ENCODE measurements at places on chromosomes 13 and 19.

DNA sequence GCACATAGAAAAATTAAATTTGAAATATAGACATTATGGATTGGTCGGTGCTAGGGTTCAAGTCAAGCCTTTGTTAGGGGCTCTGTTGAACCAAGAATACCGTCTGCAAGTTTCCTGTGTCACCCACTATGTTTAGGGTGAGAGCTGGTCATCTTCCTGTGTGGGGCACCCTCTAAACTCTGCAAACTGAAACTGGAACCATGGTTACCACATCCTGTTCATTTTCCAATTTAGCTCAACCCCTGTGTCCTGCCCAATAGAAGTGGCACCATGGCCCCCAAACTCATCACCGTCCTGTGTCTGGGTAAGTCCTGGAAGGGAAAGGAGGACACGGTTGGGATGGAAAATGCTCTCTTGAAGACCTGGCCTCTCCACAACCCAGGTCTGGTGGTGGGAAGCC, 29.9 kb downstream of the LAIR2 start:
- peak; percentile 62 for DNase-seq

- DNase-seq: no peak
Measured at GRCh38 chr13:21528616-21529015, 69.5 kb upstream of the ZDHHC20 start.

DNA sequence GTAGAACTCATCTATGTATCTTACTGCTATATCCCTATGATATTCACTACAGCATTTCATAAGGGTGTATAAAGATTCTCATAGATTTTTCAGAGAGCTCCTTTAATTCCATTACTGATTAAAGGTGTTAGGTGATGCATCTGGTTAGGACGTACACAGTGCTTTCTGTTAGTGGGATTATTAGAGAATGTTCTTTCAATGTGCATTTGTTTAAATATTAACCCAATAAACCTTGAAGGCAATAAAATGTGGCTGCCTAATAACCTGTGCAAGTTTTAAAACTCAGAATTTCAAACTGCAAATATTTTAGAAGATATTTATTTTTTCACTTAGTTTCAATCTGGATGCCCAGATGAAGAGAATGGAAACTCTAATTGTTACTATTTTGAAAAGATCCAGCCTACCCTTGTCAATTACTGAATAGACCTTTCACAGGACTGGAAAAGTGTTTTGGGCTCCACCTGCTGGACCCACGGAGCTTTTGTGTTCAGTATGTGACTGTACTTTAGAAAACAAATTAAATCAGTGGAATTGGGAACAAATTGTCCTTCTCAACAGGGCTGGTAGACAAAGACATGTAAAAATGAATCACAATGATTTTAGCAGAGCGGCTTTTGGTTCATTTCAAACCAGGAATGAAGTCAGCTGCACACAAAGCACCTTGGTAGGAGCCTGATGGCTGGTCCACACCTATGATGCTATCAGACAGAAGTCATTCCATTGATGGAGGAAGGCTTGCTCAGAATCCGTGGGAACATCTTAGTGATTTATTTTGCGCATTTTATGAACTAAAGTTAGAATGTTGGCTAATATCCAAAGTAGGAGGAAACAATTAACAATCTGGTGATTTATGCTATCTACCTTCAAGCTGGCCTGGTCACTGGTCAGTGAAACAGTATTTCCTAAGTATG, 89.4 kb upstream of the RAP2A start:
- DNase-seq: peak; percentile 32

DNA sequence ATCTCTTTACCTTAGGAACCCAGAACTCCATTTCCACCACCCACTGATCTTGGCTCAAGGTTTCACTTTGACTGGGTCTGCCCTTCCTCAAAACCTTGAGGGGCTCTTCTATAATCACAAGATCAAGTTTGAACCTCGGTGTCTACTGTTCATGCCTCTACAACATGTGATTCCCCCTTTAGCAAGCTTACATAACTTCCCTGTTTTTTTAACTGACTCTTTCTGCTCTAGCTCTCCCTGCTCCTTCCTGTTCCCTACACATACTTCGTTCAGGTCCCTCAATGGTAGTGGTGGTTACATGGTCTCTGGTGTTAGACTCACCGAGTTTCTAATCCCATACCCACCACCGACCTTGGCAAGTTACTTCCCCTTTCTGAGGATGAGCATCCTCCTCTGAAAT, 26.7 kb downstream of the CEACAM8 start:
- no peak for DNase-seq

- no peak for DNase-seq
Measured at GRCh38 chr13:95117092-95117491, 184.2 kb downstream of the ABCC4 start.

GRCh38 chr13:75326173-75327134, 155.5 kb downstream of the TBC1D4 start:
- DNase-seq: peak; percentile 5

- DNase-seq: no peak
Measured at GRCh38 chr13:100497389-100497788, 91.2 kb downstream of the GGACT start.

GRCh38 chr19:18940769-18941627, at the start of gene HOMER3:
TSS of gene HOMER3 (minus strand) at chr19:18941217. CDS start at chr19:18938982, 2,235 bp downstream.
- peak; percentile 85 for DNase-seq

DNA sequence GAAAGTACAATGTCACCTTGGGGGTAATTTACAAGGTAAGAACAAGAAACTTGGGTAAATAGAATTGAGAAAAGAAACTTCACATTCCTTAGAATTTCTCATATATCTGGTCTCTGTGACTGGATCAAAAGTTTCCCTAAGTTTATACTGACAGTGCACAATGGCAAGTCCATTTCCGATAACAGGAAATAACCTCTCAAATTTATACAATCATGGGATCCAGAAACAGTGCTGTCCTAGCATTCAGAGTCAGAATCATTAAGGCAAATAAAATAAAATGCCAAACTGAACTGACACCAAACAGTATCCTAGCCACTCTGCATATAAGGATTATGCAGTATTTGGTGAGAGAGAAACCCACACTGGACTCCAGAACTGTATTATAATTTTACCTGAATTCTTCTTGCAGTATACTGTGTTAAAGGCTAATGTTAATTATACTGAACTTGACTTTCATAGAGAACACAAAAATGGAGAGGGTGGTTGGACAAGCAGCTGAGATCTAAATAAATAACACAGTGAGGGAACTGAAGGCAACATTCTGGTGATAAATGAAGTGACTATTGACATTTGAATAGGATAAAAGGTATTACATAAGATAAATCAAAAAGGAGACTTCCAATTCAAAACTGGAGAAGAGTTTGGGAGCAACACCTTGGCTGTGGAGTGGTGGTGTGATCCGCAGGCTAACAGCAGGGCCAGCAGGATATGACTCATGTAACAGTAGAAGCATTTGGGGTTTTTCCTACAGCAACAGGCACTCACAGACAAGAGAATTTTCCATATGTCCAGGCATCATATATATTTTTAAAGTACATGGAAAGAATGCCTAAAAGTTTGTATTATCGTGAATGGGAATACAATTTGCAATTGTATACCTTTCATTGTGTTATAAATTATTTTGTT, 932.5 kb upstream of the MIR17HG start:
- DNase-seq: no peak

DNA sequence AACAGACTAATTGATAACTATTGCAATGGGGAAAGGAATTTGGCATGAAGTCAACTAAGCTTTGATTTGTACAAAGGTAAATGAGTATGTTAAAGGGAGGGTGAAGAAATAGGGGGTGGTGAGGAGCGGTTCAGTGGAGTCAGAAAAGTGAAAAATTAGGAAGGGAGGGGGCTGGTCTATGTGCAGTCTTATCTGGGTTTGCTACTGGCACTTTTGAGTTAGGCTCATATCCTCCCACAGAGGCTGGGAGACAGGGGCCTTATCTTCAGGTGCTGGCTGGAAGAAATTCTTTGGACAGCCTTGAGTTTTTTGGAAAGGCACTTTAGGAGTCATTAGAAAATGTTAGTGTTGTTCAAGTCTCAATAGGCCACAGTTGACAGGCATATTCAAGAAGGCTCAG, 11.1 kb downstream of the ZNF302 start:
- DNase-seq: no peak

DNA sequence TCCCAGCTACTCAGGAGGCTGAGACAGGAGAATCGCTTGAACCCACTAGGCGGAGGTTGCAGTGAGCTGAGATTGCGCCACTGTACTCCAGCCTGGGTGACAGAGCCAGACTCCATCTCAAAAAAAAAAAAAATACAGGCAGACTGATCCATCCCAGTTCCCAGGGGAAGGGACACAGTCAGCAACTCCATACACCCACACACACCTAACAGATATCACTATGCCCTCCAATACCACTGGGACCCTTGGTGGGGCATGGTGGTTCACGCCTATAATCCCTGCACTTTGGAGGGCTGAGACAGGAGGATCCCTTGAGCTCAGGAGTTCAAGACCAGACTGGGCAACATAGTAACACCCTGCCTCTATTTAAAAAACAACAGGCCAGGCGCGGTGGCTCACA, 2.6 kb downstream of the DPF1 start:
- no peak for DNase-seq

DNA sequence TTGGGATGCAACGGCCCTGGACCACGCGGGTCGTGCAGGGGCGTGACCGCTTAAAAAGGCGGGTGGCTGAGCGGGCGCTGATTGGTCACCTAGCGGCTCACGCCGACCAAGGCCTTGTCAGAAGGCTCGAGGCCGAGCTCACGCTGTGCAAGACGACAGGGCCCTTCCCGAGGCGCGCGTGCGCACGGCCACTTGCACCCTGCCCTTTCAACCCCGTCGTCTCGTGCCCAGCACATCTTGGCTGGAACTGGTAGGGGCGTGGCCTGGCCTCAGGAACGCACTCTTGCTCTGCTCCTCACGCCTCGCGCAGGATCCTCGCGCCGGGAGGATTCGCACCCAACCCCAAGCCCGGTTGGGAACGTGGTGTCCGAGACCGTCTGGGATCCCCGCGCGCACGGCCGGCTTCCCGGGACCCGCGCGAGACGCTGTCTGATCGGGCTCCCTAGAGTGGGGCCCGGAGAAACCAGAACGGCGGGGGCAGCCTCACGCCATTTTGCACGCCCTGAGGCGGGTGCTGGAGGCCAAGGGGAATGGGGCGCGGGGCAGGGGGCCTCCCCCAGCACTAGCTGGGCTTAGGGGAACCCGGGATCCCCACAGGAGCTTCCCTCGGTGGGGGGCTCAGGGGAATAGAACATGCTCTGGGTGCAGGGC, at the start of gene MEIOSIN:
Gene MEIOSIN (plus strand): TSS at position 280 of the 651 bp plus-strand sequence. CDS start 1,938 bp downstream, outside the sequence.
- no peak for DNase-seq

DNA sequence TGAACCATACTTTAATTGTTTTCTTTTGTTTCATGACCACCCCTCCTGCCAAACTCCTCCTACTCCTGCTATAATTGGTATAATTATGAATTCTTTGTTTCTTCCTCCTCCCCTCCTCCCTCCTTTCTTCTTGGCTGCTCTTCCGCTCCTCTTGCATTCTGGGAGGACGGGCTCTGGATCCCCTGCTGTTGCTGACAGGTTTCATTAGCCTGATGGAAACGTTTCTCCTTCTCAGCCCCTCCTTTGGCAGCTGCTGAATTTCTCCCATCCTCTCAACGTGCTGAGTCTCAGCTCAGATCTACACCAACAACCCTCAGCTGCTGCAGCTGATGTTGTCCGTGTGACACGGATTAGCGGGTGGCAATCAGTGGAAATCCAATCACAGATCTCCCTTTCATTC, 97.1 kb upstream of the UBAC2 start:
- DNase-seq: no peak

- no peak for DNase-seq
Measured at GRCh38 chr13:110228936-110229904, 77.7 kb downstream of the COL4A1 start.

DNA sequence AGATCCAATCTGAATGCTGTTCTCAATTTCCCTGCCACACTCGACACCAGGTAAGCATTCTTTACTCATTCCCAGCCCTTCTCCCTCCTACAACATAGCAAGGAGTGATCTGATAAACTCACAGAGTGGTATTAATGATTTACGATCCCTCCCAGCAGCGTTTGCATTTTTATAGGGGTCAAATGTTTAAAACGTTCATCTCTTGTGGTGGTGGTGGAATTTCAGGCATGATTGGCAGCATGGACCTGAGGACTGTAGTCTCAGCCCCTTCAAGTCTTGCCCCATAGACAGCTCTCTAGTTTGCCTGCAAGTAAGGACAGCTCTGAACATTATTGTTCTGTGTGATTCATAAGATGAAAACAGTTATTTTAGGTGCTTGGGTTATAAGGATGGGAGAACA, 565.7 kb downstream of the EFNB2 start:
- no peak for DNase-seq

DNA sequence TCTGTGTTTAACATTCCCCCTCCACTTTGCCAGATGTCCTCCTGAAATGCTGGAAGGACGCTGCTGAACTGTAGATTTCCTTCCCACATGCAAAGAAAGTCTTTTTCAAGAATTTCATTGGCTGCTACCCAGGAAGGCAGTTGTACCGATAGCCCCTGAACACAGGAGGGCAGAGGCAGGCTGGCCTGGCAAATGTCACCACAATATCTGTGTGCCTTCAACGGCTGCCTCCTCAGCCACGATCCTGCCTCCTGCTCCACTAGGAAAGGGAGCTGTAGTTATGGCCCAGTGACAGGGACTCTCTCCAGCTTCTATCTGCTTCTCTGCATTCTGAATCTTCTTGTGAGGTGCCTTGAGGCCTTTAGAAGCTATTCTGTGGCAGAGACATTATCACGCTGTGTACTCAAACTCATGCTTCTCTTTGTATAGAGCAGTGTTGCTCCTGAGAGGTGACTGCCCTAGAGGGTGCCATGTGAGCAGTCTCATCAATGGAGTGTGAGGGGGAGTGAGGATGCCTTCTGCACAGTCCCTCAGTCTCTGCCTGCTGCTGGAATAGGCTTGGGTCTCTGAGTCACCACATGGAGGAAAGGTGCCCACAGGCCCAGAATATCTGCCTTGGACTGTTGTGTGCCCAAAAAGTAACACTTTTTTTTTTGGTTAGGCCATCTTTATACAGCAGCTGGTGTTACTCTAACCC, 279.8 kb downstream of the DNAJC15 start:
- DNase-seq: peak; percentile 15

GRCh38 chr19:3403489-3404323, 37.3 kb downstream of the NFIC start:
- no peak for DNase-seq

DNA sequence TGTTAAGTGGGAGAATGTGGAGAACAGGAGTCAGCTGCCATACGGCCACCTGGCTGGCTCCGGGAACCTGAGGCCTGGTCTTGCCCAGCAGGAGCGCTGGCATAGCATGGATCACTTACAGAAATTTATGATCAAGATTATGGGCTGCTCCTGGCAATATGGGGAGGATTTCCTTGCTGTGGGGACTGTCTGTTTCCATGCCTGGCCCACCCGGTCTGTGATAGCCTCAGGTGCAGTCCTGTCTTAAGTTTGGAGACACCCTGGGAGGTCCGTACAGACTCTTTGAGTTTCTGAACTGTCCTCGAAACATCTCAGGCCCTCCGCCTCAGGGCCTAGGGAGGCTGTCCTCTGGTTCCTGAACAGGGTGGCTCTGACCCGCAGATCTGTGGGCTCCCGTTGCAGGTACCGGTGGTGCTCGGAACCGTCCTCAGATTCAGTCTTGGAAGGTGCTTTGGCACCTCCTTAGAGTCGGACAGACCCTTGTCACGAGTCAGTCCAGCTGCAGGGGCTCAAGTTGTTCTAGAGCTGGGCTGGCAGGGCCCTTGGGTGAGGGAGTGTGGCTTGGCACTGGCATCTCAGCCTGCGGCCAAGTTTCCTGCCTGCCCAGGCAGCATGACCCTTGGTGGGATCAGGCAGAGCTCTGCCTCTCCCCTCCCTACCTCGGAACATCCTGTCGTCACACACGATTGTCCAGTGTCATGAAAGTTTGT, 4.9 kb downstream of the TFDP1 start:
- no peak for DNase-seq

GRCh38 chr19:2056837-2057192, 5.8 kb upstream of the MKNK2 start:
- DNase-seq: no peak

All from GM19239 (cell line).